HT1080 (cell line): ENCODE measurements at places on chromosomes 11 and 22. TPM values are rescaled to one million over a fixed set of nuclear protein-coding genes. Genes with fewer than 3 reads are reported as not detected.

Gene DEFB131B
- not detected in 2 replicates for total RNA-seq

Gene ZNF214
- 0.03 TPM in 1 of 2 replicates, not detected in the other for total RNA-seq

Gene CTSW
- 0.24 and 0.57 TPM in 2 replicates for total RNA-seq

Gene POTEH
- 0.10 and 0.27 TPM in 2 replicates for total RNA-seq

Gene OR52N4
- not detected in 2 replicates for total RNA-seq

Gene DEUP1
- total RNA-seq, result not detected in 2 replicates

Gene IL18
- total RNA-seq, result 0.32 TPM in 1 of 2 replicates, not detected in the other

Gene SLC22A8
- not detected in 2 replicates for total RNA-seq

Gene CSTPP1
- total RNA-seq, result 10.0 and 16.2 TPM in 2 replicates

Gene GAS2
- total RNA-seq, result 0.82 and 2.3 TPM in 2 replicates

Gene OR52I1
- not detected in 2 replicates for total RNA-seq

Gene IGSF22
- total RNA-seq, result not detected in 2 replicates

Gene RDX
- 58.0 and 67.6 TPM in 2 replicates for total RNA-seq

Gene OR51B4
- 21.5 and 33.4 TPM in 2 replicates for total RNA-seq

Gene TIGD3
- total RNA-seq, result 0.40 and 0.51 TPM in 2 replicates

Gene VSIG10L2
- not detected in 2 replicates for total RNA-seq

Gene TEX12
- total RNA-seq, result 0.94 TPM in 1 of 2 replicates, not detected in the other

Gene LMNTD2
- total RNA-seq, result 0.08 TPM in 1 of 2 replicates, not detected in the other

Gene YPEL1
- total RNA-seq, result 0.17 and 0.21 TPM in 2 replicates

Gene PDE2A
- total RNA-seq, result 3.6 and 7.7 TPM in 2 replicates

Gene PGA3
- total RNA-seq, result not detected in 2 replicates

Gene CNIH2
- 1.5 and 2.6 TPM in 2 replicates for total RNA-seq

Gene TTC36
- 0.85 and 1.1 TPM in 2 replicates for total RNA-seq

Gene PICK1
- 25.4 and 27.0 TPM in 2 replicates for total RNA-seq

Gene TESMIN
- total RNA-seq, result 3.6 TPM in 1 of 2 replicates, not detected in the other

Gene RASGRP2
- not detected in 2 replicates for total RNA-seq

Gene ZNF408
- total RNA-seq, result 11.5 and 11.8 TPM in 2 replicates

Gene RIBC2
- 1.1 and 1.2 TPM in 2 replicates for total RNA-seq

Gene NOX4
- 12.5 and 16.6 TPM in 2 replicates for total RNA-seq

Gene DPP3
- 65.2 and 83.9 TPM in 2 replicates for total RNA-seq

Gene CABP7
- 0.07 and 0.21 TPM in 2 replicates for total RNA-seq

Gene SOX10
- not detected in 2 replicates for total RNA-seq

Gene CCDC81
- total RNA-seq, result 0.19 TPM in 1 of 2 replicates, not detected in the other

Gene OR52M1
- not detected in 2 replicates for total RNA-seq

Gene FXYD2
- total RNA-seq, result not detected in 2 replicates

Gene LYVE1
- total RNA-seq, result not detected in 2 replicates

Gene SYNGR1
- total RNA-seq, result 12.7 and 12.8 TPM in 2 replicates

Gene ANO9
- not detected in 2 replicates for total RNA-seq

Gene MOV10L1
- not detected in 2 replicates for total RNA-seq

Gene CHST1
- total RNA-seq, result 2.4 and 2.9 TPM in 2 replicates

Gene KRTAP5-9
- not detected in 2 replicates for total RNA-seq

Gene NARS2
- total RNA-seq, result 17.9 and 25.1 TPM in 2 replicates

Gene PIWIL4
- total RNA-seq, result 0.03 and 0.43 TPM in 2 replicates

Gene TMEM191B
- 0.10 and 0.51 TPM in 2 replicates for total RNA-seq
